Cerebellum (tissue), 4 donors: ENCODE measurements at places on chromosomes 1 and 21.

DNA sequence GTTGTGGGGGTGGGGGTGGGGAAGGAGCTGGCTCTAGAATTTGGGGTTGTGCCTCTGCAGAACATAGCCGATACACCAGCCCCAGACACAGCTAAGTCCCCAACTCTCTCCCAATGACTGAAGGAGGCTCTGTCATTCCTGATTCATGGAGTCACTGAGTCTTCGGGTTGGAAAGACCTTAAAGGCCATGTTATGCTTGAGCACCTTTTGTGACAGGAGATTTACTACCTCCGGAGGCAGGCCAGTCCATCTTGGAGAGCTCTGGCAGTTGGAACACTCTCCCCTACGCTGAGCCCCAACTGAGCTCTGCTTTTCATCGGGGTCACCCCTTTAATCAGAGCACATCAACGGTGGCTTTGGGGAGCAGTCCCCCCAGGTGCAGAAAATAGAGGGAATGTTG is 284.4 kb upstream of the GJB5 start:
- no peak for DNase-seq

DNA sequence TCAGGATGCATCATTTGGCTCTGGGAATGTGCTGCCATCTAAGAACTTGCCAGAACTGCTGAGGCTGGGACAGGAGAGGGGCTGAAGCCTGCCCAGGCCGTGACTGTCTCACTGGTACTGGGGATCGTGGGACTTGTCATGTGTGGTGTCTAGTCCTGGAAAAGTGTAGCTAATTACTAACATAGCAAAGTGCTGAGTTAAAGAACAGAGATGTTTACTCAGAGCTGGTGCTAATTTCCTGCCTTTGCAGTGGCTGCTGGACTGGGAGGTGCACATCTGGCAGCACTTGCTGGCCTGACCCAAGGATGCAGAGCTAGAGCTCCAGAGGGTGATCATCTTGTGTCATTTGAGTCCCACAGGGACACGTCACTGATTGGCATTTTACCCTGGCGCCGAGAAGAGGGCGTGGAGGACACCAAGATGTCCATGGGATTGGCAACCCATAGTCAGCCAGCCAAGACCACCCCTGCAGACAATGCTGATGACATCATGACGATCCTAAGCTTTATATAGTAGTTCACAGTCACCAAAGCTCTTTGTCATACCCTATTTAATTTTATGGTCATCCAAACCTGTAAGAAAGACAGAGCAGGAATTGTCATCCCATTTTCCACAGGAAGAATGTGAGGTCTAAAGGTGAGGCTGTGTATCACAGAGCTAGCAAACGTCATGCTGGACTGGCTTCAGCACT is 110.1 kb upstream of the SLC44A3 start:
- no peak for DNase-seq

DNA sequence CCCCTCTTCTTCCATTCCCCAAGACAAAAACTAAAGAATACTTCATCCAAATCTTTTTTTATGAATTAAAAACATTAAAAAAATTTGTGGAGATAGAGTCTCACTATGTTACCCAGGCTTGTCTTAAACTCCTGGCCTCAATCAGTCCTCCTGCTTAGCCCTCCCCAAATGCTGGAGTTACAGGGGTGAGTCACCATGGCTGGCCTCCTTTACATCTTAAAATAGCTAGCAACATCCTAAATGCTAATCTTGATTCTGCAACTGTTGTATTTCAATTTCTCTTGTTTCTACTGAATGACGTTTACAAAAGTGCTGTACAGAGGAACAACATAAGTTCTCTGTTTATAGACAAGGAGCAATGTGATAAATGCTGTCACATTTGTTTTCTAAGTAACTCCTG is 483.5 kb downstream of the ADGRL2 start:
- DNase-seq: no peak

DNA sequence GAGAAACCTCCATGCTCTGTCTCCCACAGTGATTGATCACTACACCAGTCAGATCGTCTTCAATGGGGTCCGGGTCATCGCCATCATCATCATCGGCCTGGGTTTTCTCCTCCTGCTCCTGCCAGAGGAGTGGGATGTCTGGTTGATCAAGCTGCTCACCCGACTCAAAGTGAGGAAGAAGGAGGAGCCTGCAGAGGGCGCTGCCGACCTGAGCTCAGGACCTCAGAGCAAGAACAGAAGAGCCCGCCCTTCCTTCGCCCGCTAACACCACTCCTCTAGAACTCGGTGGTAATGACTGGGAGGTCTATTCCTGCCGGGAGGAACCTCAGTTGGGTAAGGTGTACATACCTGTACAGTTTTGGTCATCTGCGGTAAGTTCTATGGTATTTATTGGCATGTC is 50.3 kb upstream of the COA6 start:
- no peak for DNase-seq

DNA sequence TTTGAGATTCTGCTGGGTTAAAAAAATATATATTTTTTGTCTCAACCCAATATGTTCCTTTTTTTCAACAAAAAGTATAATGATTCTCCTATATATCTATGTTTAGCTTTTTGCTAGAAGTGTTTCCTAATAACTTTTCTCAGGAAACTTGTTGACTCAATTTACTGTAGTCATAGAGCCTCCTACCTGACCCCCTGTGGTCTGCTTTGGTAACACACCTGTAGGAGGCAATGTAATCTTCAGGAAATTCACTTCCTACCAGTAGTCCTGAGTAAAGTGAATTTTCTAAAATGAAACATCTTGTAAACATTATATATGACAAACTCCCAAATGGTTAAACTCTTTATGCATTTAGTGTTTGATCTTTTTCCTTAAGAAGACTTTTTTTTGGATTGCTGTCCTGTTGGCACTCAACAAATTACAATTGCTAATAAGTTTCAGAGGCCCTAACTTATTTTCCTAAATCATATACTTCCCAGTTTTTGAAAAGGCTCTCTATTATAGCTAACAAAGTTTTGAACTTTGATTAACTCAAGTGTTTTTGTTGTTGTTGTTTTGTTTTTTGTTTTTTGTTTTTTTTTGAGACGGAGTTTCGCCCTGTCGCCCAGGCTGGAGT is 118.3 kb downstream of the OLFML2B start:
- no peak for DNase-seq

DNA sequence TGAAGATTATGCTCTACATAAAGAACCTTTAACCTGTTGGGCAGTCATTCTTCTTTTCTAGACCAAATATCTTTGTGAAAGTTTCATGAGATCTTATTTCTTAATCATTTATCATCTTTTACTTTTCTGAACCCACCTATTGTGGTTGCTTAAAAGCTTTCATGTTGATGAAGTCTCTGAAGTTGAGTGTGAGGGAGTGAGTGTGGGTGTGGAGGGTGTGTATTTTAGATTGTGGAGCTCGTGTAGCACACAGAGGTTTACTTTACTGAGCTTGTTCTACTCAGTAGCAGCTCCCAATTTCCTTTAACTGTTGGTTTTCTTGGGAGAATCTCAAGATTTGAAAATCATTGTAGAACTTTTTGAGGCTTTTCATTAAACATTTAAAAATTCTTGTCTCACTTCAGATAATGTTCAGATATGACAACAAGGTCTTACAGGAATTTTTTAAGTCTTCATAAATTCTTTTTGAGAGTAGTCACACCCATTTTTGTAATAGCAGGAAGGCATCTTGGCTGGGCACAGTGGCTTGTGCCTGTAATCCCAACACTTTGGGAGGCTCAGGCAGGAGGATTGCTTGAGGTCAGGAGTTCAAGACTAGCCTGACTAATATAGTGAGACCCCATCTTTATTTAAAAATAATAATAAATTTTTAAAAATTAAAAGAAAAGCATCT is 17.0 kb downstream of the SRRM1 start:
- DNase-seq: no peak

DNA sequence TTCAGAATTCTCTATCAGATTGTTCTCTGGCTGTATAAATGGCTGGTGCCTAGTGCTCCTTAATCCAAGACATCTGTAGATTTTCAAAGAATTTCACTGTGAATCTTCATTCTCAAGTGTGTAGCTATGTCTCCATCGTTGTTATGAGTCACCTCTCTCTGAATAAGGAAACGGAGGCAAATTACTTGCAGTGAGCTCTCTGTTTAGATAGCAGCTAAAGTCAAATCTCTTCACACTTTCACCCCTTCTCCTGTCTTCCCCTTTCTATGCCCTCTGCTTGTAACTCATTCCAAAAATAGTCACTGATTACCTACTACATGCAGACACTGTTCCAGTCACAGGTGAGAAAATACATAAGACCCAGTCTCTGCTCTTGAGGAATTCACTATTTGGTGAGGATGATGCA is 39.7 kb downstream of the CHML start:
- no peak for DNase-seq

DNA sequence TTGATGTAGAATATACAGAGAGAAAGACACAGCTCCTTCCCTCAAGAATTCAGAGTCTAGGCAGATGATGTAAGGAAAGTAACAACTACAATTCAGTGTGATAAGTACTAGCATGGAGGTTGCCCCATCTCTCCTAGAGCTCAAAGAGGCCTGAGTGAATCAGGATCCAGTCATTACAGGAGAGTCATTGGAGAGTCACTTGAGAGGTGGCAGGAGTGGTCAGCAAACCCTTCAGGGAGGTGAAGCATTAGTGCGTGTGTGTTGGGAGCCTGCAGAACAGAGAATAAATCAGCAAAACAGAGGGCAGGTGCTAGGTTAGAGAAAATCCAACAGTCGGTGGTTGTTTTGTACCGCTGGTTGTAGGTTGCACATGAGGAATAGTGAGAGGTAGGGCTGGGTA is 46.1 kb downstream of the GRIK1 start:
- DNase-seq: no peak

DNA sequence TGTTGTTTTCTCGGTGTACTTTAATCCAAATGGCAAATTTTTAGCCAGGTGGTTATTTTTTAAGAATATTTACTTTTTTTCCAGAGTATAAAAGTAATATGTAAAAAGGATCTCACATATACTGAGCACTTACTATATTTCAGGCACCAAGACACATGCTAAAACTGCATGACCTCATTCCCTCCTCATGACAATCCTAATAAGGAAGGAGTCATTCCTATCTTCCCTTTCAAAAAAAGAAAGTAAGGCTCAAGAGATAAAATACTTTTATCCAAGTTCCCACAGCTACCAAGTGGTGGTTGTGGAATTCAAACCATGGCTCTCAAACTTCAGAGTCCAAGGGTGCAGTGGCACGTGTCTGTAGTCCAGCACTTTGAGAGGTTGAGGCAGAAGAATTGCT is 19.4 kb downstream of the ATP2B4 start:
- DNase-seq: no peak

GRCh38 chr1:228417483-228418203 is 982 bp upstream of the TRIM17 start:
- no peak for DNase-seq

GRCh38 chr1:86546787-86547221 is at the start of gene CLCA4:
Gene CLCA4, plus strand, starts transcription at chr1:86547078. Its CDS starts 42 bp downstream, at chr1:86547120.
- no peak for DNase-seq

GRCh38 chr1:169896013-169896412 is 2.3 kb upstream of the SCYL3 start:
- DNase-seq: no peak

DNA sequence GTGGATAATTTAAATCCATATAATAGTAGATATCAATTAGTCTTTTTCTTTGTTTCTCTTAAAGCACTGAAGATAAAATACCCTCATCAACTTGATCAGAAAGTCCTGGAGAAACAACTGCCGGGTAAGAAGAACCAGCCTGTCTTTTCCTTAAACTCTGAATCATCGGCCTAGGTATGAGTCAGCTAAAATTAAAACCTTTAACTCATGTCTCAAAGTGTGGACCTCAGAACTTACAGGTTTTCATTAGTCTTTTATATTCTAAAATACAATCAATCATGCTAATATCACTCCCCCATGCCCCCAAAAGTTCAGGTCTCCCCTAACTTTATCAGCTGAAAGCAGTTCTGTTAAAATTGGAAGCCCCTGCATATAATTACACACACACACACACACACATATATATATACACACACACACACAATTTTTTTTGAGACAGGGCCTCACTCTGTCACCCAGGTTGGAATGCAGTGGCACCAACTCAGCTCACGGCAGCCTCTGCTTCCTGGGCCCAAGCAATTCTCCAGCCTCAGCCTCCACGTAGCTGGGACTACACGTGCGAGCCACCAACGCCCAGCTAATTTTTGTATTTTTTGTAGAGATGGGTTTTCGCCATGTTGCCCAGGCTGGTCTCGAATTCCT is 61.3 kb downstream of the B3GALNT2 start:
- no peak for DNase-seq

DNA sequence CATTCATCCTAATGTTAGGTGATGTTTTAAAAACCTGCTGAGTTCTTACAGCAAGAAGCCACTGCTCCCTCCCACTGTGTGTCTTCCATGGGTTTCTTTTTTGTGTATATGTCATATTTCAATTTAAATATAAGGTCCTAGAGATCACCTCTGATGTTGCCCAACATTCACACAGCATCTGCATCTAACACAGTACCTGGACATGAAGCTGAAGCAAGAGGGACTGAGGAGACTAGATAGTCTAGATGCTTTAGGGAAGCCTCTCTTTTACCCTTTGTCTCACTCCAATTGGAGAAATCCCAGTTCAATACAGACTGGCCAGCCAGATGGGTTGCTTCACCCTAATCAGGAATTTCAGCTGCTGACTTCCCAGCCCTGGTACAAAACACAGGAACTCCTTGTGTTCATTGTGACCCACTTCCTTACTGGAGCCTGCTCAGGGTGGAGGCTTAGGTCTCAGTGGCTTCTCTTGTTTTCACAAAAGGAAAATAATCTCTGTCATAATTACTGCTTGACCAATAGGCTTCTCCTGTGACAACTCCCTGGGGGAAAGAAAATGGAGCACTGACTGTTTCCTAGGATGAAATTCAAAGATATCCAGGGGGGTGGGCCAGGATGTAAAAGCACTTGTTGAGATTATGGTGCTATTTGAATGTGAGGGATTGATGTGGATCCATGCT is 17.3 kb downstream of the BTG2 start:
- DNase-seq: no peak

GRCh38 chr21:36700971-36701755 is 2.2 kb downstream of the SIM2 start:
- DNase-seq: no peak

DNA sequence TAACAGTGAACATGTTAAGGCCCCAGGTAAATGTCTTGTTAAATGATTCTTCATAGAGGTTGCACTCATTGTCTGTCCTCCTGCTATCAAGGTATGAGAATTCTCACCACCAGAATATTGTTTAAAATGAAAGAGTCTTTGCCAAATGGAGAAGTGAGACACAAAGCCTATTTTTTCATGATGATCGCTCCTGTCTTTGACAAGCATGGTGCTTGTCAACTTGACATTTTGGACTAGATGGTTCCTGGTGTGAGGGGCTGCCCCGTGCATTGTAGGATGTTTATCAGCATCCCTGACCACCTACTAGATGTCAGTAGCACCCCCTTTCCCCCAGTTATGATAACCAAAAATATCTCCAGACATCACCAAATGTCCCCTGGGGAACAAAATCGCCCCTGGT is 65.6 kb downstream of the MDM4 start:
- no peak for DNase-seq

DNA sequence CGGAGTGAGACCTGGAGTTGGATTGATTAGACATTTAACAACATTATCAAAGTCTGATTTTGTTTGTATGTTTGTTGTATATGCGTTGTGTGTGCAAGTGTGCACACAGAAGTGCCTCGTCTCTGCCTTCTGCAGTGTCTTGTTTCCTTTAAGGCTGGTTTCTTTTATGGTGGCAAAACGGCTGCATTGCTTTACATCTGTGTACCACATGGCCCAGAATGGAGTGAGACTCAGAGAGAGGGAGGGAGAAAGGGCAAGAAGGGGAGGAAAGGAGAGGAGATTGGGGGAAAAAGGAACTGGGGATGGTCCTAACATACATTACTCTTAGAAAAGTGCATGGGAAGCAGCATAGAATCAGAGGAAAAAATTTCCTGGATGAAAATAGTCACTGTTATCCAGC is 99.7 kb upstream of the WLS start:
- DNase-seq: no peak
